ENCODE measurements at places on chromosomes 13 and 19. TPM values are rescaled to one million over a fixed set of nuclear protein-coding genes. Genes with fewer than 3 reads are reported as not detected.

The FGF22 gene
- not detected for total RNA-seq

The F2RL3 gene
- 2.3 TPM for total RNA-seq

The B3GLCT gene
- 16.2 TPM for total RNA-seq

The SPRED3 gene
- 1.4 TPM for total RNA-seq

The GAPDHS gene
- total RNA-seq: not detected

The MUC16 gene
- total RNA-seq: not detected

The SYNGR4 gene
- not detected for total RNA-seq

The LILRB4 gene
- total RNA-seq: not detected

The BRCA2 gene
- total RNA-seq: 9.4 TPM

The ISYNA1 gene
- total RNA-seq: 37.7 TPM

The SOX1 gene
- total RNA-seq: not detected

The PRODH2 gene
- total RNA-seq: not detected

The XPO4 gene
- 37.2 TPM for total RNA-seq

The ERICH6B gene
- total RNA-seq: not detected

The ZNF418 gene
- 2.1 TPM for total RNA-seq

The TMED1 gene
- 65.2 TPM for total RNA-seq

The KL gene
- 0.15 TPM for total RNA-seq

The ZNF616 gene
- total RNA-seq: 5.2 TPM

The KLK12 gene
- total RNA-seq: not detected

Data from epithelial cell of umbilical artery (primary cell).